Choroid plexus epithelial cell (primary cell): ENCODE measurements at places on chromosomes 3 and 15.

- no peak for DNase-seq
Observed at GRCh38 chr15:94182883-94183282, 48.5 kb upstream of the MCTP2 start.

GRCh38 chr3:16916840-16917239 lies 32.1 kb downstream of the PLCL2 start:
- peak; percentile 11 for DNase-seq

- peak; percentile 9 for DNase-seq
Observed at GRCh38 chr15:58966698-58967097, 20.8 kb upstream of the RNF111 start.

- no peak for DNase-seq
Observed at GRCh38 chr15:40322531-40323238, 807 bp upstream of the INAFM2 start.

DNA sequence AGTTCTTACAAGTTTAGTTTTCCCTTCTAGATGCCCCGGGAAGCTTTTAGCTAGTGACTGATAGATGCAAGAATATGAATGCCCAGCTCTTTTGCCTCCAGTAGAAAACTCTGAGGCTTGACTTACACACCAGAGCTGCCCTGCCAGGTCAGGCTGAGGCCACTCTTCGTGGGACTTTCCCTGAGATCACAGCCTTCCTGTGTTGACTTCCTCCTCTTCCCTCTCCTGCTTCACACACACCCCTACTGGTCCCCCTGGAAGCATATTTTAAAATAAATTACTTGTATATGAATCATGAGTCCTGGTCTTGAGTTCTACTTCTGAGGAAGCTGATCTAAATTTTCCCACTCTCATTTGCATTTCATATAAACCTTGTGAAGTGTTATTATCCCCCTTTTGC lies 413.7 kb downstream of the PDCD6IP start:
- peak; percentile 42 for DNase-seq

GRCh38 chr3:196938124-196938523 lies 4.2 kb downstream of the NCBP2 start:
- DNase-seq, result no peak
